ENCODE measurements at places on chromosomes 3 and 15.

DNA sequence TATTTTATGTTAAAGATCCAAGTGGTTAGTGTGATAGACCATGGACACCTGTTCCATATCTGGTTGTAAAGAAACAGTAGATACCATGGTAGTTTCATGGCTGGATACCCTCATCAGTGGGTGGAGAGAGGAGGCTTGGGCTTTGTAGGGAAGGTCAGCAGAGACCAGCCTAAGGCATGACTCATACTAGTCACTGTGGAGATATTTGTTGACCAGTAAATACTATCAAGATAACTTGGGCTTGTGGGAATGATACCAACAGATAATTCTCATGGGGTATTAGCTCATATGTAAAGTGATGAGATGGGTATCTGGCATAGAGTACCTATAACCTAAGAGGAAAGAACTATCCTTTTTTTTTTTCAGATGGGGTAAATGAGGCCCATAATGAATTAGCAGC lies 354.5 kb downstream of the CACNA2D3 start:
- DNase-seq: no peak

DNA sequence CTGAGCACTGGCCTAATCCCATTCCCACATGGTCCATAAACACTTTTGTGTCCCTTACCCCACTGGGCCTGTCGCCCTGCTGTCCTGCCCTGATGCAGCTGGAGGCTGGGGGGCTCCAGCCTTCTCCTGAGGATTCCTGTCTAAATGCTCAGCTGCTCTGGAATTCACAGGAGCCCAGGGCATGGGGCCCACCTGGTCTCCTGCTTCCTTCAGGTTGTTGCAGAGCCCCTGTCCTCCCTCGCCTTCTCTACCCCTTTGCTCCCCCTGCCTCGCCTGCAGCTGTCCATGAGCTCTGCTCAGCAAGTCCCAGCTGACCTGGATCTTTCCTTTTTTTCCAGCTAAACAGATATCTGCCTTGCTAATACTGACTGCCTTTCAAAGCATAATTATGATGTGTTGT lies 286.9 kb downstream of the XXYLT1 start:
- DNase-seq: no peak

GRCh38 chr3:11438646-11439045 lies 166.4 kb downstream of the ATG7 start:
- no peak for DNase-seq

DNA sequence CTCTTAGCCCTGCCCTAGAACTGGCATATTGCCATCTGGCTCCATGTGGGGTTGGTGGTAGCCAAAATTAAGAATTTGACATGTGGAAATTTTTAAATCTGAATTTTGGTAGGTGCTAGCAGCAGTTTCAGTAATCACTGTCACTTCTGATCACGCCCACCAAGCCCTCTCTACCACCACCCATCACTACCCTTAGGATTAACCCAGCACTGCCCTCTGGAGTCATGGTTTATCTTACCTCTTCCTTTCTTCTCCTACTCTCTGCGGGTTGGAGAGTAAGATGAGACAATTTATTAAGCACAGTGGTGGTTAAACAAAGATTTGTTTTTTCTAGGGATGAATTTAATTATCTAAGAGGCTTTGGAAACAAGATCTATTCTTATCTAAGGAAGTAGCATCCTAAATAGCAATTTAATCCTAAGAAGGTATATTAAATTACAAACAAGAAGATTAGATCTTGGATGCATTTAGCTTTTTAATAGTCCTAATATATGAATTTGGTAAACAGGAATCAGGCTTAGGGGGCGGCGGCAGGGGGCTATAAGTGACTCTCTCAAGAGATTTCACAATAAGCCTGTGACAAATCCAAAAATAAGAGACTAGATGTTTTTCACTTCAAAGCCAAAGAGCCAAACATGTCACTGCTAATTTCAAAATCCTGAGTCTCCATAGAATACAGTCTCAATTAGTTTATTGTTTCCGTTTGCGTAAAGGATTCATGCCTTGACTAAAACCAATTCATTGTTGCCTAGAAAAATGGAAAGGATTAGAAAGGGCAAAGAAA lies 498.4 kb upstream of the UBE2E2 start:
- no peak for DNase-seq

- DNase-seq: no peak
Measured at GRCh38 chr15:83783227-83783626, 129.3 kb downstream of the ADAMTSL3 start.

Measured in A549 (cell line).